ENCODE measurements at places on chromosomes 7 and 10. TPM values are rescaled to one million over a fixed set of nuclear protein-coding genes. Genes with fewer than 3 reads are reported as not detected.

Gene LOXL4
- polyA plus RNA-seq, result 3.1 TPM

Gene CAMK2B
- polyA plus RNA-seq, result 17.7 TPM

Gene TEX36
- polyA plus RNA-seq, result not detected

Gene PIK3CG
- polyA plus RNA-seq, result not detected

Gene GNGT1
- not detected for polyA plus RNA-seq

Gene MMS19
- 72.5 TPM for polyA plus RNA-seq

Gene HPS6
- polyA plus RNA-seq, result 26.6 TPM

Gene NUTM2E
- polyA plus RNA-seq, result not detected

Gene RELN
- 19.2 TPM for polyA plus RNA-seq

Gene GIMAP6
- polyA plus RNA-seq, result not detected

Gene SFMBT2
- 4.3 TPM for polyA plus RNA-seq

Gene SRRM3
- 1.3 TPM for polyA plus RNA-seq

Gene CLRN3
- polyA plus RNA-seq, result not detected

Gene TMEM270
- polyA plus RNA-seq, result not detected

Gene SMC3
- 122 TPM for polyA plus RNA-seq

Gene UTF1
- not detected for polyA plus RNA-seq

Gene DGKB
- 0.07 TPM for polyA plus RNA-seq

Gene MMRN2
- polyA plus RNA-seq, result 7.3 TPM

Gene ZNRF2
- 18.6 TPM for polyA plus RNA-seq

Gene ATG9B
- polyA plus RNA-seq, result 22.7 TPM

Gene ST8SIA6
- polyA plus RNA-seq, result 0.79 TPM

Gene PRPS1L1
- polyA plus RNA-seq, result not detected

Gene ZPBP
- not detected for polyA plus RNA-seq

Gene MSMB
- polyA plus RNA-seq, result not detected

Gene TRIM8
- polyA plus RNA-seq, result 59.8 TPM

Gene RUFY2
- polyA plus RNA-seq, result 16.2 TPM

Gene C10orf67
- polyA plus RNA-seq, result 0.16 TPM

Gene CALML5
- not detected for polyA plus RNA-seq

Gene TAC1
- not detected for polyA plus RNA-seq

Gene NAT16
- polyA plus RNA-seq, result not detected

Gene ABCB4
- polyA plus RNA-seq, result 1.4 TPM

Gene ZNF239
- 2.8 TPM for polyA plus RNA-seq

Gene FXYD4
- not detected for polyA plus RNA-seq

Gene NUTM2D
- 0.78 TPM for polyA plus RNA-seq

Gene BAMBI
- polyA plus RNA-seq, result 715 TPM

Gene CTNNA3
- polyA plus RNA-seq, result 83.6 TPM
